NCI-H82 (cell line): ENCODE measurements at places on chromosomes 3 and 15.
A peak's percentile ranks its signal among the peaks of the same experiment; 100 is the strongest.

GRCh38 chr3:127820221-127820825 lies 2.0 kb downstream of the MGLL start:
- peak; percentile 25 for DNase-seq

- no peak for DNase-seq
Measured at GRCh38 chr3:195196266-195196665, 74.7 kb downstream of the XXYLT1 start.

GRCh38 chr3:55476515-55476914 lies 10.6 kb downstream of the WNT5A start:
- DNase-seq: no peak

- DNase-seq: no peak
Measured at GRCh38 chr15:77985031-77985930, 92.2 kb downstream of the TBC1D2B start.

DNA sequence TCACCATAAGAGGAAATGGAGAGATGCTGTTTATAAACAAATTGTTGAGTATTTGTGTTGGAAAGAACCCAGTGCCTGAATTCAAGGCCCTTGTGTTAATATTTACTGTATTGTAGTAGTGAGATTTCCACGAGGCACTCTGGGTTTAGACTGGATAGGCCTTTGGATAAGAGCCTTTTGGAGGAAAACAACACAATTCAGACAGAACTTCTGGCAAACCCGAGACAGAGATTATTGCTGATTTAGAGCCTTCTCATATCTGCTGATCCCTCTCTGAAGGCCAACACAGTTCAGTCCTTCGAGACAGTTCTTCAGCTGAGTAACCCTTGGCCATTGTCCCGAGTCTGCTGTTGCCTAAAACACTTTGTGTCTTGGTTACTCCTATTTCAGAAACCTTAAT lies 55.7 kb downstream of the LMCD1 start:
- no peak for DNase-seq

DNA sequence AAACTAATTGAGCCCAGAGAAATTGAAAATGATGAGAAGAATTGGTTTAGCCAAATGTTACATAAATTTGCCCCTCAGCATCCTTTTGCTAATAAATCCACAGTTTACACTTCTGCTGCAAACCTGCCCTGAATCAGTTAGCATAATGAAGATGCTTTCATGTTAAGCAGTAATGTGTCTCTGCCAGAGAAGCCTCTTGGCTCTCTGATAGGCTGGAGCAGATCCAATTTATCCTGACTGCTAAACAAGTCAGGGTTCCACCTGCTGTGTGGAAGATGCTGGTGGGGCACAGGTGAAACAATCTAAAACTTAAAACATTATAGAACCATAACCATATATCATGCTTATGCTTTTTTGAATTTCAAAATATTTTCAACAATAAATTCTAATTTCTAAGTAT lies 946.8 kb downstream of the OTOL1 start:
- peak; percentile 40 for DNase-seq

DNA sequence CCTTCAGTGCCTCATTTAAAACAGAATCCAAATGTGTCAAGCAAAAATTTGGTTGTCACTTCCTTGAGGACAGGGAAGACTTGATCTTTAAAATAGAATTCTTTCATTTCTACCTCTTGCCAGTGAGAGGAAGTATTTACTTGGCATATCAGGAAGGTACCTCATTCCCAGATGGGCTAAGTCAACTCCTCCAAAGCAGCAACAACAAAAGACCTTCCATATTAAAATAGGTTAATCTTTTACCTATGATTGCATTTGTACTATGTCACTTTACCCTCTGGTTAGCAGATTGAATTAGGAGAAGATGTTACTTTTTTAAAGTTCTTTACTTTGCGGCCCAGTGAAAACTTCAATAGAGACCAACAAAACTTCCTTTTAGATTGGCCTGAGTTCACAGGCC lies 462.1 kb upstream of the ADAMTS9 start:
- no peak for DNase-seq

GRCh38 chr3:55307622-55308021 lies 179.5 kb downstream of the WNT5A start:
- no peak for DNase-seq

- no peak for DNase-seq
Measured at GRCh38 chr3:196003611-196004010, 78.3 kb downstream of the TFRC start.

GRCh38 chr3:109071350-109072142 lies 46.4 kb downstream of the MORC1 start:
- peak; percentile 6 for DNase-seq

- peak; percentile 62 for DNase-seq
Measured at GRCh38 chr15:77966540-77967234, 110.8 kb downstream of the TBC1D2B start.

- no peak for DNase-seq
Measured at GRCh38 chr3:54760201-54760600, 167.7 kb downstream of the LRTM1 start.

- DNase-seq: no peak
Measured at GRCh38 chr3:73499787-73500186, 125.0 kb downstream of the PDZRN3 start.

- DNase-seq: no peak
Measured at GRCh38 chr15:53307952-53308624, 451.4 kb downstream of the WDR72 start.

- DNase-seq: no peak
Measured at GRCh38 chr3:178329936-178330335, 206.3 kb upstream of the KCNMB2 start.

GRCh38 chr3:186772281-186772694 lies 11.1 kb upstream of the EIF4A2 start:
- no peak for DNase-seq

DNA sequence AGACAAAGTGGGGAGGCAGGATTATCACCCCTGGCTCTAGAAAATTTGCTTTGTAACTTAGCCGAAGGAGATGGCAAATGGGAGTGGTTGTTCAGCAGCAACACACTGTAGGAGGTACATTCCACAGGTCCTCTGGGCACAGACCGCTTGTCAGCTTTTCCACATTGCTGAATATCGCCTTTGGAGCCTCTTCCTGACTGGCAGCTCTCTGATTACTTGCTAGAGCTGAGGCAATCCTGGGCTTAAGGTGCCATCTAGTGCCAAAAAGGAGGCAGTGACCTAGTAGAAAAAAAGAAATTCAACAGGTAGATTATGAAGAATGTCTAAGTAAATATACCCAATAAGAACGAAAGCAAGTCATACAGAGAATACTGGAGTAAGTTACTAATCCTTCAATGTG lies 13.1 kb upstream of the SCN5A start:
- DNase-seq: peak; percentile 68

DNA sequence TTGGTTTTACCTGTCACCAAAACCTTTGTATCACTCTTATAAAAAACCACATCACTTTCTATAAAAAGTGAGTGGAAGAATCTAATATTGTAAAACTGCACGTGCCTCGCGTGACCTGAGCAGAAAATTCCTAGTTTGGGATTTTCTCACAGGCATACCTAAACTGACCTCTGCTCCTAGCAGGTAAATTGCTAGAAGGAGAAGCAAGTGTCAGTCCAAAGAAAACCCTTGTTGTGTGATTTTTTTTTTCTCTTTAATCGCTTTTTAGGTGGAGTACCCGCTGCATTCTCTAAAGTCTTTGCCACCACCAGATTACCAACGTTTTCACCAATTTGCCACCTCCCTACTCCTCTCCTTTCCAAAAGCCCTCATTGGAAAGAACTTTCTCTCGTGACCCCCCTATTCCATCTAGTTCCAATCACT lies 534 bp upstream of the UBE2E1 start:
- DNase-seq: no peak

GRCh38 chr3:140344082-140344454 lies 333.8 kb upstream of the TRIM42 start:
- DNase-seq: no peak

DNA sequence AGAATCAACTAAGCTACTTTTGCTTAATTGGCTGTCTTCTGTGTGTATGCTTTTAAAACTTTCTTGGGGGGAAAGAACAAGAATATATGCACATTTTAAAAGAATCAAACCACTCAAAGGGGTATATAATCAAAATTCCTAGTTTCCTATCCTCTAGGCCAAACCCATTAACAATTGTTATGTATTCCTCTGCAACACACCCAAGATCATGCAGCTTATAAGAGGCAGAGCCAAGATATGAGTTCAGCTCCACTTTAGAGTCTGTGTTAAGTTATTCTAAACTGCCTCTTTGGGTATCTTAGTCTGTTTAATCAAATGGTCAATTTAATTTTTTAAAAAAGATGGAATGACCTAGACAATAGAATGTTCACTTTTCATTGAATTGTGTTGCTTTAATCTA lies 326.1 kb upstream of the IL12A start:
- no peak for DNase-seq

- DNase-seq: peak; percentile 3
Measured at GRCh38 chr3:72171946-72172345, 387.0 kb upstream of the PROK2 start.

- DNase-seq: no peak
Measured at GRCh38 chr15:80773792-80774352, 5.3 kb upstream of the CEMIP start.

- no peak for DNase-seq
Measured at GRCh38 chr3:181610973-181611265, 100.8 kb upstream of the SOX2 start.

GRCh38 chr15:32959077-32959476 lies 235.4 kb downstream of the FMN1 start:
- DNase-seq: no peak

DNA sequence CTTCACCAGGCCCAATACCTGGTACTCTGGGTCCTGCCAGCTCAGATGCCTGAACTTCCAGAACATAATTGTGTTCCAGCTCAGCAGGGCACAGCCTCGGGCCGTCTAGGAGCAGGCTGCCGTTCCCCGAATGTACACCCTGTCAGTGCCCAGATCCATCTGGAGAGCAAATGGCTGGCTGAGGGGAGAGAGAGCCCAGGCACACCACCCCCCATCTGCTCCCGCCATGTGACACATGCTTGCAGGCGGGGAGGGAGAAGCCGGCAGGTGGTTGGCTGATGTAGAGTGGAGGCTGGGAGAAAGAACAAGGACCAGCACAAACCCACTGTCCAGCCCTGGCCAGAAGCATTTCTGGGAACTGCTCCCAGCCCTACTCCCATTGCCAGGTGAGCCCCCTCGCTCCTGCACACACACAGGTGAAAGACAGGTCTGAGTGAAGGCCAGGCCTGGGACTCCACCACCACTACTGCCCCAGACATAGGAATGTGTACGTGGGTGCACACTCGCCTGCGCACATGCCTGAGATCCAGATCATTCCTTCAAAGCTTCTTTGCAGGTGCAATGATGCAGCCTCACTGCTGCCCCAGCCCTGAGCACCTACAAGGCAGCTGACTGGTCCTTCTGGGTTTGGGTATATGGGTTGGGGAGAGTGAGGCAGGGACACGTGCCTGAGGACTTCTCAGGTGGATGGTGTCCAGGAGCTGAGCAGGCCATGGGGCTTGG lies 53.5 kb downstream of the SEMA5B start:
- DNase-seq: peak; percentile 87

DNA sequence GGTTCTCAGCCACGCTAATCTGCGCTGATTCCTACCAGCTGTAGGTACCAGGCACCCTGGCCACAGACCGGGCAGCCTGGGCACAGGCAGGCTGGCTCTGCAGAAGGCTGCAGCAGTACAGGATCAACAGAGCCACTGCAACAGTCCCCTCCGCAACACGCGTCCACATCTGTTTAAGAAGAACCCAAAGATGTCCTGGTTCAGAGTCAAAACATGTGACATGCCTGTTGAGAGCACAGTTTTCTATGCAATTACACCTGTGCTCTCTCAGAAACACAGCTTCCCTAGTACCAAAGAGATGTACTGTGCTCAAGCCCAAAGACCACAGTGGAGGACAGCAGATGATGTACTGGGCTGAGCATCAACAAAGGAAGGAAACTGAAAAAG lies 18.8 kb downstream of the LRIG1 start:
- DNase-seq: no peak

DNA sequence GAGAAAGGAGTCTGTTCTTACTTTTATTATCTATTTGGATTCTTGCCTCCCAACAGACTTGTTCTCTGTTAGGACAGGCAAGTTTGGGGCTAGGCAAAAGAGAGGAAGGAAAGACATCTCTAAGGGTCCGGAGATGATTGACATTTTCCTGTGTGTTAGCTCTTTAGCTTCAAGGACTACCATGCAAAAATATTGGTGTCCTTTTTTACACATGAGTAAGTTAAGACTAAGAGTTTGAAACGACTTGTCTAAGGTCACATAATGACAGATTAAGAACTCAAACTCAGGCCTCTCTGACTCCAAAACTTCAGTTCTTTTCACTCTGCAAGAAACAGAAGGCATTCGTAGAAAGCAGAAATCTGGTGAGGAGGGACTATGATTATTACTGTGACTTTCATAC lies 5.9 kb downstream of the LMCD1 start:
- no peak for DNase-seq
